Stimulated activated CD4-positive, alpha-beta T cell treated with anti-CD3 and anti-CD28 coated beads, Interleukin-2, amount 100 ng/mL, for 4 hours (primary cell): ENCODE measurements at places on chromosomes 6 and 20.

- no peak for DNase-seq
These were observed 40.4 kb upstream of the SYNJ2 start for GRCh38 chr6:157941101-157941863.

DNA sequence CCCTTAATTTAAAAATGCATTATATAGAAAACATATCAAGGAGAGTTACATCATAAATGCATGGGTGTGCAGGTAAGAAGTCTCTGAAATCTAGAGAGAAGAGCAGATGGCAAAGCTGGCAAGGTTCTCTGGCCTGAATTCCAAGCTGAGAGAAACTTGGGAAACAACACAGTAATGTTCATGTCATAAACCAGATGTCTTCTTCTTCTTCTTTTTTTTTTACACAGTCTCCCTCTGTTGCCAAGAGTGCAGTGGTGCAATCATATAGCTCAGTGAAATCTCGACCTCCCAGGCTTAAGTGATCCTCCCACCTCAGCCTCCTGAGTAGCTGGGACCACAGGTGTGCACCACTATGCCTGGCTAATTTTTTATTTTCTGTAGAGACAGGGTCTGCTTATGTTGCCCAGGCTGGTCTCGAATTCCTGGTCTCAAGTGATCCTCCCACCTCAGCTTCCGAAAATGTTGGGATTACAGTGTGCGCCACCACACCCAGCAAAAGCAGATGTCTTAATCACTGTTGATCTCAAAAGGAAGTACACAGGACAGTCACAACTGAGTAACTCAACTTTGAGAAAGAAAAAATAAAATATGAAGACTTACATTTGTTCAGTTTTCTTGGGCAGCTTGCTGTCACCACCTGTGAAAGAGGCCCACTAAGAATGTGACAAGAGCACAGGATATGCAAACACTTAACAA is 77.3 kb downstream of the DNAAF9 start:
- no peak for DNase-seq

DNA sequence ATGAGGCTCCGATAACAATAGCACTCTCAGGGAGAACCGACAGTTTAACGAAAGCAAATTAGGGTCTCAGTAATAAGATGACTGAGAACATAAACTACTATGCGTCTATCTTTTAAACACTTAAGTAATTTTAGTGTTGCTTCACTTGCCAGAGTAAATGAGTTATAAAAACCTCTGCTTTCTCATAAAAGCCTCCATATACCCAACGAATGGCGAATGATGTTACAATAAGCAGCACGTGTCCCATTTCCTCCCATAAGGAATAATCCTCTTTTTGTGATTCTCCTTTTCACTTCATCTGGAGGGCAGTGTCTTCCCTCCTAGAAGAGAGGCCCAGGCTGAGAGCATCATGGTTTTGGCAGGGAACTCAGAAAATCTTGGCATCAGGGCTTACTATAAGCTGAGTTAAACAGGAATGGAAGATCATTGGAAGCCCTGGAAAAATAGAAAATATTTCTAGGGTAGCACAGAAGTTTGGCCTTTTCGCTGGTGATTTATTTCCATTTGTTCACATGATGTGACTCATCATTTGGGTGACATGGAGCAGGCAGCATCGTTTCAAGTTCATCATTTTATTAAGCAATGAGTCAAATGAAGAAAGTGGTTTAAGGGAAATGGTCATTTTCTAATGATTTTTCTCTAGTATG is 255.4 kb downstream of the ATXN1 start:
- no peak for DNase-seq

DNA sequence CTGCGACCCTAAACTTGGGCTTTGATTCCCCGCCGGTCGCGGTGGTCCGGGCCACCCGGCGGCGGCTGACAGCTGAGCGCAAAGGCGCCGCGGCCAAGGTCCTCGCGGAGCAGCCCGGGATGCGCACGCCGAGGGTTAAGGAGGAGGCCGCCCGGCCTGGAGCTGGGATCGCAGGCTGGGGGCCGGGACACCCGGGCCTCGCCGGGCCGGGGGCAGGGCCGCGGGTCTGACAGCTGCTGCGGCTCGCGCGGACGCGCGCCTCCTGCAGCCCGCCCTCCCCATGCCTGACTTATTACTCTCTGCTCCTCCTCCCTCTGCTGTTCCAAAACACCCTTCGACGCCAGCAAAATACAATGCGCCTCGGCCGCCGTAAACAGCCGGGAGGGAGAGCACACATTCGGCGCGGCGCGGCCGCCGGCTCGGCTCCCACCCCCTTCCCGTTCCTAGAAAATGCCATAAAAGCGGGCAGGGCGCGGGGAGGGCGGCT is 746 bp downstream of the BACH2 start:
- DNase-seq, result peak; percentile 54

DNA sequence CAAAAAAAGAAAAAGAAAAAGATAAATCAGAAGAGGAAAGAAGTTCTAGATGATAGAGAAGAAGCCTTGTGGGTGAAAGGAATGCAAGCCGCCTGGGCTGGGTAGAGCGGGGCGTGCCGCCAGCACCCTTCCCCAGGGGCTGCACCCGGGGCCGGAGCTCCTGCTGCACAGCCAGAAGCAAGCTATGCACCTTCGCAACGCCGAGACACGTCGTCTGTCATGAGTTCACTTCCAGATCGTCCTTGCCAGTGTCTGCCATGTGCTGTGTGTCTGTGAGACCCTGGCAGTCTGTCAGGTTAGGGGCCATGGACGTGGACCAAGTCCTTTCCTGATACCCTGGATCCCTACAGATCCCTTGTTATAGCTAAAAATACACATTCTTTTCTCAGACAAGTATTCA is 25.5 kb upstream of the ADRM1 start:
- no peak for DNase-seq

- no peak for DNase-seq
These were observed 56.7 kb downstream of the HDDC2 start for GRCh38 chr6:125245109-125245508.
